ENCODE measurements at places on chromosomes 2 and 18.

- no peak for DNase-seq
Measured at GRCh38 chr2:45409677-45410076, 201.4 kb downstream of the SRBD1 start.

DNA sequence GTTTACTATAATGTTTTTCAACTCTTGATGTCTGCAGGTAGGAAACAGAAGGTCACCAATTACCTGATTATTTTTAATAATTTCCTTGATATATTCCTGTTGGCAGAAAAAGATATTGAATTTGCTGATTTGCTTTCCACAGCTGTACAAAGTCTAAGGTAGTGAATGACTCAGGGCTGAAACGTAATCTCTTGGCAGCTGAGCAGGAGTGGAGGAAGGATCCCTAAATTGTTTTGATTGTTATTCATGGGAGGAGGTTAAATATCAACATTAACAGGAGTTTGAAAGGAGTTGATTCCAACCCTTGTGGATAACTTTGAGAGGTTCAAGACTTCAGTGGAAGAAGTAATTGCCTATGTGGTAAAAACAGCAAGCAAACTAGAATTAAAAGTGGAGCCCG, 345.2 kb upstream of the SLC8A1 start:
- DNase-seq, result no peak

GRCh38 chr18:38940863-38941531, 1375.4 kb upstream of the CELF4 start:
- no peak for DNase-seq

DNA sequence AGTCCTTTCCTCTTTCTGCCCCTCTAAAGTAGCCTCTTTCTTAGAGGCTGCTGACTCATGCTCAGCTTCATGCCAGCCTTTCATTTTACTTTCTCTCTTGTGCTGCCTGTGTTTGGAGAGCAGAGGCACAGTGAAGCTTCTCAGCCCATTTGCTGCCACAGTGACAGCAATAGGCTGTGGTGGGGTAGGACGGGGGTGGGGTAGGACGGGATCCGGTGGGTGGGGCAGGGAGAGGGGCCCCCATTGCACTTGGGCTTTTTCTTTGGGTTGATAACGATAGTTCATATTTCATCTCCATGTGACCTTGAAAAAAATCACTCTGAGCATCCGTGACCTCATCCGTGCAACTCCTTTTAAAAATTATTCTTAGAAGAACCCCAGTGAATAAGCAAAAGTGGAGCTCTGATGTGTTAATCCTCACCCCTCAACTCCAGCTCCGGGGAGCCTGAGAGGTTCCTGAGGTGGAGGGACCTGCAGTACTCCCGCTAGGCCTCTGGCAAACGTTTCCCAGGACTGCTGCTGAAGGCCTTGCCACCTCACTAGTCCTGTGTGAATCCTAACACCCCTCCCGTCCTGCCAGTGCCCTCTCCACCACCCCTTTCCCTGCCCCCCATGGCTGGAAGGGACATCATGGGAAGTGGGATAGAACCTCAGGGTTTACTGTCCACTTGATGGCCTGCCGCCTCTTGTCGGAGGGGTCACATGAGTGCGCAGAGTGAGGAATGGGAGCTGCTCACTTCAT, 70.8 kb downstream of the INPP4A start:
- no peak for DNase-seq

GRCh38 chr2:108926561-108927380, 62.2 kb downstream of the EDAR start:
- no peak for DNase-seq

DNA sequence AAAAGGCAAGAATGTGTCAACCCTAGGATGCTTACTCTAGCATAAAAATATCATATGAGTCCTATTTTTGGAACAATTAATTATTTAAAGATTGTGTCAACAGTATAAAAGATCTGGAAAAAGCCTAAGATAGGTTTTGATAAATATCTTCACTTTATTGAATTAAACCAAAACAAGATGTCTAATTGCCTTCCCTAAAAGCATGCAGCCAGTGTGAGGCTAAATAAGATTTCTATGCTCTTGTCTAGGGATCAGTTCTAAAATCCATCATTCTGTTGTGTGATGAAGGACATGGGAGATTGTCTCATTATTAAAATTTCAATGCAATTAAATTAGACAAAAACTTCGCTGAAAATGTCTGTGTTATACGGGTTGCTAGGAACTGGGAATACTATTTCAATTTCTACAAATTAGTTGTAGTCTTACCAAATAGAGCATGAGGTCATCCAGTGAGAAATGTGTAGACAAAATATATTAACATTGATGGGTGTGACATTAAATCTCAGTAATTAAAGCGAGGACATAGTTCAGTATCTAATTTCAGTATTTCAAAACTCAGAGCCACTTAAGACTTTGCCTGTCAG, 535.6 kb upstream of the FSIP2 start:
- no peak for DNase-seq

DNA sequence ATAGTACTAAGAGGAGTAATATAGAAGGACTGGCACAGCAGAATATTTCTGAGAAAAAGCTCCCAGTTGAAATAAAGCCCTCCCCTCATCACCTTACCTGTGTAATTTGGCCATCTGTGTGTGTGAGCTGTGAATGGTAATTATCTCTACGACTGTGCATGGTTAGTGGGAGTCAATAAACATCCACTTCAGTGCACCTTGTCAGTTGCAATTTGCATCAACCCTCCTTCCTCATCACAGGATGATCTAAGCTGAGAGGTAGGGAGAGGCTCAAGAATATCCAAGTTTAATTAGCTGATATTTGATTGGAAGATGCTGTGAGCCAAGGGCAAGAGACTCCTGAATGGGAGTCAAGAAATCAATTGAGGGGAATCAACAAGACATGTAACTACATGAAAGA, 694.9 kb upstream of the KLHL29 start:
- no peak for DNase-seq

DNA sequence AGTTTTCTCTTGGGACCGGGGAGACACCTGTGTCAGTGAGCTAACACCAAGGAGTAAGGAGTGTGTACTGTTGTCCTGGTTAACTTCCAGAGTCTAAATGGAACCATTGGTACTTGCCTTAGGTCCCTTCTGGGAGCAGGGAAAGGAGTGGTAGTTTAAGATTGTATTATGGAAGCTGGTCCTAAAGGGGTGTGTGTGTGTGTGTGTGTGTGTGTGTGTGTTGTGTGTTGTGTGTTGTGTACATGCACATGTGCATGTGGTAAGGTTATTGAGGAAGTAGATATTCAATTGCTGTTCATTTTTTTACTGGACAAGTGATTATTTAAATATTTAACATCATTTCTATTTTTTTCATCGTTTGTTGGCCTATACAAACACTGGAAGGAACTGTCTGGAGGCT, 1.4 kb downstream of the APLF start:
- DNase-seq, result no peak

DNA sequence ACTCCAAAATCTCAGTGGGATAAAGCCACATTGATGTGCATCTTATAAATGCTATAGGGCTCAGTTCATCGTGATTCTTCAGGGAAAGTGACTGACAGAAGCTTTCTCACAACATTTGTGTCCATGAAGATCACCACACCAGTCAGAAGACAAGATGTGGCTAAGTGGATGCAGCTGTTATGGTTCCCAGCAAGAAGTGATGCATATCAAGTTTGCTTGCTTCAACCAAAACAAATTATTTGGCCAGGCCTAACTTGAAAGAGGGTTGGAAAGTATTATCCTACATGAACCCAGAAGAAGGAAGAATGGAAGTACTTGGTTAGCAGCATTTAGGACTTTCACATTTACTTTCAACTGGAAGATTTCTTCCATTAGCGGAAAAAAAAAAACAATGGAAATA, 210.0 kb upstream of the ACVR2A start:
- DNase-seq, result no peak

GRCh38 chr2:82158150-82158549, 1853.6 kb upstream of the LRRTM1 start:
- DNase-seq, result no peak

- DNase-seq, result no peak
Measured at GRCh38 chr2:10426726-10427617, 21.2 kb downstream of the ODC1 start.

DNA sequence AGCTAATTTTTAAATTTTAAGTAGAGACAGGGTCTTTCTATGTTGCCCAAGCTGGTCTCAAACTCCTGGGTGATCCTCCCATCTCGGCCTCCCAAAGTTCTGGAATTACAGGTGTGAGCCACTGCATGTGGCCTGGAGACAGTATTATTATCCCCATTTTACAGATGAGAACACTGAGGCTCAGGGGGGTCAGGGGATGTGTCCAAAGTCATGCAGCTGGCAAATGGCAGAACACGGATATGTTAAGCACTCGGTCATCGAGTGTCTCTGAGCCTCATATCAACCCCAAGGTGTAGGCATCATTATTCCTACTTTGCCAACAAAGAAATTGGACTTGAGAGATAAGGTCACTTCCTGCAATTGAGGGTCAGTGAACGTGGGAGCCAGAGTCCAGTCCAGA, 12.6 kb downstream of the KCNK3 start:
- no peak for DNase-seq

DNA sequence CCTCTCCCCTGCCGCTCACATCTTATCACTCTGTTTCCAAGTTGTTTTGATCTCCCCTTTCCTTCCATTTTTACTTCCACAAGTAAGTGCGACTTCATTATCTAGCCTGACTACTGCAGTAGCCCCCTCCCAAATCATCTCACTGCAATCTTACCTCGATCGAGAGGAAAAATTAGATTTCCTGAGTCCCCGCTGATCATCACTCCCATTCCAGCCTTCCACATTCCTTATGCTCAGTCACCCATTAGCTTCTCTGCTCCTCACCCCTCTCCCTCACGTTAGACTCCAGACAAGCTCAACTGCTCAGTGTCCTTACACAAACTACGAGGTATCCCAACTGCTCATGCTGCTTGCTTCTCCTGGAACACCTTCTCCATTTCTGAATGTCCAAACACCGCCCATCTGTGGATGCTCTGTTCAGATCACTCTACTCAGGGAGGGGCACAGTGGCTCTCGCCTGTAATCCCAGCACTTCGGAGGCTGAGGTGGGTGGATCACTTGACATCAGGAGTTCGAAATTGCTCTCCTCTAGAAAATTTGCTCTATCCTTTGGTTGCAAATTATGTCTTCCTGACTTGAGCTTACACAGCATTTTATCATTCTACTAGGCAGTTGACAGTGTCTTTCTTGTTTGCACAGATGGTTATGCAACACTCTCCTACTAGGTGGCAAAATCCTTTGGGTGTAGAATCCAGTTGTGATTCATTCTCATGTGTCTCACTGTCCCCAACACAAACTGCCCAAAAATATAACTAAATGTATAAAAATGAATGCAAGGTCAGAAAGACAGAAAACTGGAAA, 96.5 kb downstream of the INO80D start:
- DNase-seq, result no peak

DNA sequence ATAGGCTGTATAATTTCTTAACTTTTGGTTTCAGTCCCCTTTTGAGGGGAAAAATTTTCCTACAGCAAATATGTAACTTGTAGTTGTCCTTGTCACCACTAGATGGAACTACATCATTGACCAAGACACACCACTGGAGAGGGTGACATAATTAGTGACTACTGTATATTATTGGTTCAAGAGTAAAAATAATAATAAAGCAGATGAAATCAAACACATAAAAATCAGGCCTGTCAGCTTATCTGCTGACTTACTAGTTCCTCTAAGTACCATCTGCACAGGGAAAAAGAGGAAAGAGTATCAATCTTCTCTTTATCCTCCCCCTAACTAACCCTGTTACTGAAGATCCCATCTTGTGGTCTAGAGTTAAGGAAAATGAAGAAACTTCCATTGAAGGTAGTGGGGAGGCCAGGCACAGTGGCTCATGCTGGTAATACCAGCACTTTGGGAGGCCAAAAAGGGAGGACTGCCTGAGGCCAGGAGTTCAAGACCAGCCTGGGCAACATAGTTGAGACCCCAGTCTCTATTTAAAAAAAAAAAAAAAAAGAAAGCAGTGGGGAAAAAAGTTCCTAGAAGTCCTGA, 29.6 kb upstream of the ENOSF1 start:
- DNase-seq, result no peak

- DNase-seq, result no peak
Measured at GRCh38 chr2:10460366-10460796, 12.3 kb upstream of the ODC1 start.

GRCh38 chr2:46257476-46257875, 39.7 kb upstream of the EPAS1 start:
- DNase-seq, result peak; percentile 90

- DNase-seq, result no peak
Measured at GRCh38 chr18:10094655-10095054, 180.8 kb downstream of the VAPA start.

DNA sequence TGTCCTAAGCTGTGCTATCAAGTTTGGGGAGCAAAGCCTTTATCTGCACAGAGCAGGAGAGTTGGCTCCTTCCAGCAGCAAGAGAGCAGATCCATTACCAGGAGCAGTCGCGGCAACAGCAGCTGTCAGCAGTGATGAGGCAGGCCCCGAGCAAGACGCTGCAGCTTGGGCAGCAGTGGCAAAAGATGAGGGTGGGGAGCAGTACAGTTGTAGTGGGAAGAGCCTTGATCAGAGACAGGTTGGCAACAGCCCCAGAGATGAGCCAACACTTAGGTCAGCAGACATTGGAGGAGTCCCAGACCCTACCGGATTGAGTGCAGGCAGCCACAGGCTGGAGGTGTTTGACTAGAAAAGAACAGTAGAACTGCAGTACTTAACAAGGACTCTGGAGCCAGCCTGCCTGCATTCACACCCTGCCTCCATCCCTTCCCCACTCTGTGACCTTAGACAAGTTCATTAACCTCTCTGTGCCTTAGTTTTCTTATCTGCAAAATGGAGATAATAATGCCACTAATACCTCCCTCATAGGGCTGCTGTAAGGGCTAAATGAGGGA, 117.1 kb upstream of the SERTAD2 start:
- DNase-seq, result no peak

- DNase-seq, result no peak
Measured at GRCh38 chr18:6868033-6868432, 138.5 kb downstream of the ARHGAP28 start.

DNA sequence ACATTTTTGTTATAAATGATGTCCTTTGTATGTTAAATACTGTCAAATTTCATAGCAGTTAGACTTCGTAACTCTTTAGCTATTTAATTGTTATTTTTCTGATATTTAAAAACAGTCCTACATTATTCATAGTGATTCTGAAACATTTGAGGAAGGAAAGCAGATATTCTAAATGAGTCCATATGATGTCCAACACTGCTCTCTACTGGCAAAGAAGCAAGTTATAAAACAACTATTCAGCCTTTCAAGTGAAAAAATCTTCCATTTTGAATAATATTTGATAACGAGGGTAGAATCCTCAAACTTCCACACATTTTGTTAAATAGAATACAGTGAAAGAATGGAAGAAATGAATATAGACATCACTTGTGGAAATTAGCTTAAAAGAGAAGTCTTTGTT, 220.8 kb downstream of the GULP1 start:
- DNase-seq, result no peak

DNA sequence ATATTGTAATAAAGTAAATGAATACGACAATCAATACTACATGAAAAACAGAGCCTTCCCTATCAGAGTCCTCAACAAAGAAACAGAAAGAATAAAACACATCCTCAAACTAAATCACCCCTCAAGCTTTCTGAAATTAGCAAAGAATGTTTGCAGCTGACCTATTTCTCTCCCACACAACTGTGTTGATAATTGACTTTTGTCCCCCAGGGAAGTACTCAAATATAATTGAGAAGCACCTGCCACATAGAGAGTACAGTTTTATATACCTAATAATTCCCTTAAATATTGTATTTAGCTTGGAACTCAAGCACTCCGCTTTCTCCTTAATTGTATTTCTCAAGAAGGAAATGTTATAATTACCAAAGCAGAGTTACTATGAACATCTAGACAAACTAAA, 12.6 kb downstream of the CACNB4 start:
- DNase-seq, result no peak

Measured in NCI-H187 treated with DMSO at 0.1 percent for 48 hours (cell line).